Caudate nucleus (tissue), 63 donors: ENCODE measurements at places on chromosomes 7 and 10.
A peak's percentile ranks its signal among the peaks of the same experiment; 100 is the strongest.

- peak; percentile 73 for DNase-seq
Measured at GRCh38 chr7:41943094-41943577, 240.2 kb upstream of the INHBA start.

DNA sequence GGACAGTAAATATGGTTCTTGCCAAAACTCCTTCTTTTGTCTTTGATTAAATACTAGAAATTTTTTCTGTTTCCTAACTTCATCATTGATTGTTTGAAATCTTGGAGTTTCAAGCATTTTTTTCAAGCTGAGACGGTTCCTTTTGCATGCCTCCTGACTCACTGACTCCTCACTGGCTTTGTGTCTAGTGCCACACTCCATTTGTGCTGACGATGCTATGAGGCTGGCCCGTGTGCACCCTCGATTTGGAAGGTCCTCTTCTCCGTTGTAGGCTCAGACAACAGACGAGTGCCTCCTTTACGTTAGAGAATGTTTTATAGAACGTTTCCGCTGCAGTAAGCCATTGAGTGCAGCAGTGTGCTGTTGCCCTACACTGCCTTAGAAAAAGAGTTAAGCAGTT lies 10.8 kb upstream of the CSGALNACT2 start:
- DNase-seq = no peak

GRCh38 chr7:91005841-91006240 lies 258.4 kb upstream of the FZD1 start:
- no peak for DNase-seq

DNA sequence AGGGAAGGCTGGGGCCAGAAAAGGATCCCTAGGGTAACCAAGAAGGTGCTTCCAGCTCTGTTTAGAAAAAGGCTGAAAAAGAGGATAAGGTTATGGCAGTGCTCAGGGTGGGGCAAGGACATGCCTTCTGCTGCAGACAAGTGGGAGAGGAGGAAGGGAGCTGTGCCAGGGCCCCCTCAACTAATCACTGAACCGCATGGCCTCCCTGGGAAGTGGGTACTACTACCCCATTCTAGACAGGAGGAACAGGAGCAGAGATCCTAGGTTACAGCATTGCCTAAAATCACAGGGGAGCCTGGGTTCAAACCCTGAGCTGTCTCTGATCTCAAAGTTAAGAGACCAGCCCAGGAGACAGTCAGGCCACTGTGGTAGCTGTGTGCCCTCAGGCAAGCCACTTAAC lies 149.7 kb downstream of the GRID1 start:
- no peak for DNase-seq

DNA sequence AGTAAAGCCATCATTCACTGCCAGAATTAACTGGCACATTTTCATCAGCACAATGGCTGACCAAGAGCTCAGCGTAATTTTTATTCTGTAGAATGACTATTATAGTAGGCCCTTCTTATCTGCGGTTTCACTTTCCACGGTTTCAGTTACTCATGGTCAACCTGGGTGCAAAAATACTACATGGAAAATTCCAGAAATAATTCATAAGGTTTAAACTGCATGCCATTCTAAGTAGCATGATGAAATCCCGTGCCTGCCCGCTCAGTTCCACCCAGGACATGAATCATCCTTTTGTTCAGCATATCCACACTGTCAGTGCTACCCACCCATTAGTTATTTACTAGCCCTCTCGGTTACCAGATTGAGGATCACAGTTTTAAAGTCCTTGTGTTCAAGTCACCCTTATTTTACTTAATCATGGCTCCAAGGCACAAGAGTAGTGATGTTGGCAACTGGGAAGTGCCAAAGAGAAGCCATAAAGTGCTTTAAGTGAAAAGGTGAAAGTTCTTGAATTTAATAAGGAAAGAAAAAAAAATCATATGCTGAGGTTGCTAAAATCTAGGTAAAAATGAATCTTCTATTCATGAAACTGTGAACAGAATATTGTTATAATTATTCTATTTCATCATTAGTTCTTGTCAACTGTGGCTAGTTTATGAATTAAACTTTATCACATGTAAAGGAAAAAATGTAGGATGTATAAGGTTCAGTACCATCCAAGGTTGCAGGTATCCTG lies 204.9 kb downstream of the DOCK4 start:
- DNase-seq = no peak

- no peak for DNase-seq
Measured at GRCh38 chr7:36967387-36967786, 243.1 kb upstream of the AOAH start.

DNA sequence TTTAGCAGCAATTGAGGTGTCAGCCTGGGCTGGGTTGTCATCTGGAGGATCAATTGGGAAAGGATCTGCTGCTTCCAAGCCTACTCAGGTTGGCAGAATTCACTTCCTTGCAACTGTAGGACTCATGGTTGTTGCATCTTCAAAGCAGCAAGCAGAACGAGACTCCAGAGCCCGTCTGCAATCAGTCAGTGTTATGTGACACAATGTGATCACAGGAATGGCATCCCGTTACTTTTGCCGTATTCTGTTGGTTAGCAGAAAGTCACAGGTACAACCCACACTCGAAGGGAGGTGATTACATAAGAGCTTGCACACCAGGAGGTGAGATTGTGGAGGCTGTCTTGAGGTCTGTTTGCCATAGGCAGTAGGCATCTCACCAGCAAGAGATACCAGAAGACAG lies 15.4 kb upstream of the LYZL1 start:
- DNase-seq = no peak

DNA sequence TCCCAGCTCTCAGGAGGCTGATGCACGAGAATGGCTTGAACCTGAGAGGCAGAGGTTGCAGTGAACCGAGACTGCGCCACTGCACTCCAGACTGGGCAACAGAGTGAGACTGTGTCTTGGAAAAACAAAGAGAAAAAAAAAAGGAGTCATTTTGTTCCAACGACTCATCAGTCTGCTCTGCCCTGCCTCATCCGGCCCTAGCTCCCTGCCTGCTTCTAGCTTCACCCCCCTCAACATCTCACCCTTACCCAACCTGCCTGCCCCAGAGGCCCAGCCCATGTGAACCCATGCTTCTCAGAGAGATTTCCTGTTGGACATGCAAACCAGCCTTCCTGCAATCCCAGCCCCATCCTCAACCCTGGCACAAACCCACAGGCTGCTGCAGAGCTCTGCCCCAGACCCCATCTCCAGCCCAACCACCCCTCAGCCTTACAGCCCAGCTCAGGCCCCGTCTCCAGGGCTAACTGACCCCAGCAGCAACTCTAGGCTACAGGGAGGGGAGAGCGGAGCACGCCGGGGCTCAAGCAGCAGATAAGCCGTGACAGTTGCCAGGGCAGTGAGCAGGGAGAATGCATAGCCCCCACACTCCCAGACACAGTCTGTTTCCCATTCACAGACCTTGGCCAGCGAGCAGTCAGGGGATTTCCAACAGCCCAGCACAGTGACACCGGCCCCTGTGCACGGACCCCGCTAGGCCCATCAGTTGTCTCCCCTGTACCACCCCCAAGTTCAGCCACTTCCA lies 86.0 kb upstream of the KCTD7 start:
- DNase-seq = no peak

GRCh38 chr10:3530346-3530745 lies 254.7 kb downstream of the KLF6 start:
- no peak for DNase-seq

DNA sequence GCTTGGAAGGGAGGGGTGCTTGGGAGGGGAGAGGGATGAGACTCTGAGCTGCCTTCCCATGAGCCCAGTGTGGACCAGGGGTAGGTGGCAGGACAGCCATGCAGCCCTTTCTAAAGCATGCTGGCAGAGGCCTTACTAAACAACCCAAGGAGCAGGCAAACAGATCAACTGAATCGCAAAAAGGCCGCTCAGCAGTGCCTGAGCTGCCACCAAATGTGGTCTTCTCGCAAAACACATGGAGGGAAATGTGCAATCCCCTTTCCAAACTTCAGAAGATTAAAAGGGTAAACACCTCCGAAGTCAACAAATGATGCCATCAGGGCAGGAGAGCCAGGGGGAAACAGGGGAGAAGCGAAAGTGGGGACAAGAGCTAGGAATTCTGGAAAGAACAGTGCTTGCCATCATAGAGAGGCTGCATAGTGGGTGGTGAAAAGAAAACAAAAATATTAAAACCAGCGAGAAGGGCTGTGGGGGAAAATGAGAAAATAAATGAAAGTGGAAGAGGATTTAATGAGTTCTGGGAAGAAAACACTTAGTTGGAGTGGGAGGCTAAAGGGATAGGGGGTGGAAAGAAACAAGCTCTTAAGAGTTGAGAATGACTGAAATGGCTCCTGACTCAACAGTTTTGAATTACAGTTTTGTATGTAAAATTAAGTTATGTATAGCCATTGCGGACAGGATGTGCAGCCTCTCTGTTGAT lies 62.2 kb upstream of the ZNF32 start:
- no peak for DNase-seq

DNA sequence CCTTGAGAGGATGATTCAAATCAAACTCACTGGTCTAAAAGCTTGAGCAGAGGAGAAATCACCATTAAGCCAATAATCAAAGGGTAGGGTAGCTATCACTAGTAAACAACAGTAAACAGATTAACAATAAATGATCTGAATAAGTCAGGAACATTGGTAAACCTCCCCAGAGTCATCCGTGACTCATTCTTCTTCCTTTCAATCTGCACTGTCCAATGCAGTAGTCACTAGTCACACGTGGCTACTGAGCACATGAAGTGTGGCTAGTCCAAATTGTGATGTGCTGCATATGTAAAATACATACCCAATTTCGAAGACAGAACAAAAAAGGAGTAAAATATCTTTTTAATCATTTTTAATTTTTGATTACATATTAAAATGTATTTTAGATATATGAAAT lies 64.0 kb downstream of the ERCC6 start:
- no peak for DNase-seq

DNA sequence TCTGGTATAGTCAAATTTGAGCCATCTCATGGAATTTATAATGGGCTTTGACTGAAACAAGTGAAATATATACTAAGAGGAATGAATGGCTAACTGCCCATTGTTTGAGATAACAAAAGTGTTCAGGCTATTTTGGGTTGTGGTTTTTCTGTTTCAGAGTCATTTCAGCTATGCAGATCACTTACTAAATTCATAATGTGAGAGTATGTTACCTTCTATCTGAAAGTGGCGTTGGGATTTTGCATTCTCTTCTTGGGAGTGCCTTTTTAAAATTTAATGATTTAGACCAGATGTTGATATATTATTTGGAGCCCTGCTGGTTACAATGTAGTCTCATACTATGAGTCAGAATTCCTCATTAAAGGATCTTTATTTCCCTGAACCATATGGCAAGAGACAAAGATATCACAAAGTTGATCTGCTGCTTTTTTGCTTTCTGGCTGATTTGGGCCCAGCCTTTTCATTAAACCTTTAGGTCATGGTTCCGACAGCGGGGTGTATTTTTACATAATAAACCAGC lies 10.4 kb downstream of the VCL start:
- no peak for DNase-seq

- DNase-seq = no peak
Measured at GRCh38 chr10:110827875-110828274, 43.9 kb upstream of the PDCD4 start.

DNA sequence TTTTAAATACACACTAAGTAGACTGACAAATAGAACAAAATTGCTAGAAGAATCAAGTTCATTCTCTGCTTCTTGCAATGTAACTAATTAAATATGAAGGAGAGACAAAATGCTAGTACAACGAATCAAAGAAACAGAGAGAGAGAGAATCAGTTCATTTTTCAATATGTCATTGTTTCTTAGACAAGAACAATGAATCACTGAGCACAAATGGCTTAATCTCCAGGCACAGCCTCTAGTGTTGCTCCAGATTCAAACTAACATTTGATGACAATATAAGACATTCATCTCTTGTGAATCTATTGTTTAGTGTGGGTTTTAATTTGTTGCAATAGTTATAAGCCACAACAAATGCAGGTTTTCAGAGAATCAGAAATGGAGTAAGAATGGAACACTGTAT lies 357.4 kb upstream of the TMEM229A start:
- DNase-seq = no peak

DNA sequence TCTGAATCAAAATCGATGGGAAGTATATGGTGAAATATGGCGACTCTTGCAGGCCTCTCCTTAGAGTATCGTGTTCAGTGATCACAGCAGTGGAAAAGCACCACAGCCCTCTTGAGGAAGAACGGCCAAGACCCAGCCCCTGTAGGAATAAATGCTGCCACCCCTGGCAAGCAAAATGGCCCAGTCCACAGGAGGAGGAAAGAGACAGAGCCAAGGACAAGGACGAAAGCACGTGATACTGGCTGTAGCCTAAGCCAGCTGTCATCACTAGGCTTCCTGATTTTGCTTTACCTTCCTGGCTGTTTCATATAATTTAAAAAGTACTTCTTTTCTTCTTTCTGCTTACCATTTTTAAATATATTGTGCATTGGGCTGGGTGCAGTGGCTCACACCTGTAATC lies 395.0 kb upstream of the SHH start:
- no peak for DNase-seq

DNA sequence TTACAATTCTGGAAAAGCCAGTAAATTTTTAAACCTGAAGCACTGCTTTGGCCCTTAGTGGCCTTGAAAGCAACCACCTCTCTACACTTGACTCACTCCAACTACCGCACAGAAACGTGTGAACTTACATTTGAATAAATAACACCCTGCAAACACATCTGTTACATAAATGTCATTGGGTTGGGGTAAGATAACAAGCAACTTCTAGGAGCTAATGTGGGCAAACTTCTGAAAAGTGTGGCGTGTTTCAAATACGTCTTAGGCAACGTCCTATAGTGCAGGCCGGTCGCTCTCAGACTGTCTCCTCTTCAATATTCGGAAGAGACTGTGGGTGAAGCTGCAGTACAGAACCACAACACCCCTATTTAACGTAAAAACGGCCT lies 474 bp downstream of the ORC5 start:
- DNase-seq = no peak

GRCh38 chr10:93072713-93073538 lies 767 bp upstream of the CYP26A1 start:
- no peak for DNase-seq

DNA sequence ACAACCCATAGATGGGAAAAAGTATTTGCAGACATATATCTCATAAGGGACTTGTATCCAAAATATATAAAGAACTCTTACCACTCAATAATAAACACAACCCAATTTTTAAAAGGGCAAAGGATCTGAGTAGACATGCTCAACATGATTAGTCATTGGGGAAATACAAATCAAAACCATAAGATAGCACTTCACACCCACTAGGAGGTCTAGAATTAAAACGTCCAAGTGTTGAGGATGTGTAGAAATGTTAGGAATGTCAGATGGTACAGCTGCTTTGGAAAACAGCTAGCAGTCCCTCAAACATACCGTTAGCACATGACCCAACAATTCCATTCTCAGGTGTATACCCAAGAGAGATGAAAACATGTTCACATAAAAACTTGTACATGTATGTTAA lies 8.3 kb downstream of the PSTK start:
- no peak for DNase-seq

GRCh38 chr7:20735346-20736065 lies 51.2 kb downstream of the SP8 start:
- DNase-seq = no peak

DNA sequence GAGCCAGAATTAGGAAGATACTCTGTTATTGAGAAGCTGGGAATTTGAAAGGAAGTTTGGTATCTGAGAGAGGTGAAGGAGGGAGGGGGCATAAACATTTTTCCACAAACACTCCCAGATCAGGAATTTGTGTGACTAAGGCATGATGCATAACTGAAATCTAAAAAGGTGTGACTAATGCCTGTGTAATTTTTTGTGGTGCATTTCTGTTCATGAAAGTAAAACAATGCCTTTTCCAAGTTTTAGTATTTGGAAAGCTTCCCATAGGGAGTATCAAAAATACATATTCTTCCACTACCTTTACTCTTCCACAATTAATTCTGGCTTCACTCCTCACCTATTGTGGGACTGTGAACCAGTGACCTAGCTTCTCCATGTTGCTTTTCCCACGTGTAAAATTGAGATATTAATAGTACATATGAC lies 56.4 kb upstream of the CAV2 start:
- DNase-seq = no peak
